T-cell (primary cell): ENCODE measurements at places on chromosomes 3 and 15. TPM values are rescaled to one million over a fixed set of nuclear protein-coding genes. Genes with fewer than 3 reads are reported as not detected.

The DNAH1 gene
- 72.0 TPM for total RNA-seq

The NRROS gene
- total RNA-seq: 15.6 TPM

The AMIGO3 gene
- total RNA-seq: 0.26 TPM

GRCh38 chr3:182524711-182525401 lies 268.4 kb upstream of the ATP11B start:
- H3K36me3 ChIP-seq: no peaks in the 10 kb centered on the region
- no peaks in the 10 kb centered on the region for H3K4me1 ChIP-seq
- H3K4me3 ChIP-seq: no peak overlapping the region
- peaks cover 5% of the 10 kb centered on the region for H3K27me3 ChIP-seq
- no peak overlapping the region for H3K27ac ChIP-seq
- DNase-seq: no peak

DNA sequence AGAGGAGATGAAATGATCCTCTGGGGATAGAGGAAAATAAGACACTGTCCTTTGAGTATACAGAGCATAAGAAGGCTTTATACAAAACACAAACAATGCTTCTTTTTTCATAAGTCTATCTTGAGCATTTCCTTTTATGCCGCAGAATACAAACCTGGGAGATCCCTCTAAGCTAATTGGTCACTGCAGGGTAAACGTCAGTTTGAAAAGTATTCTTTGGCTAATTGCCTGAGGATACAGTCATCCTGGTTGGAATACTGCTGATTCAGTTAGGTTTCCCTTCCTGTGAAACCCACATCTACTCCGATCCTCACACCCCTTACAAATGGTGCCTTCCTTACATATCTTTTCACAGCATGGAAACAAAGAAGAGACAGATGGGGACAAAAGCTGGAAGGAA lies 10.6 kb downstream of the WNT5A start:
- no peaks in the 10 kb centered on the region for H3K4me1 ChIP-seq
- peaks cover 13% of the 10 kb centered on the region for H3K27me3 ChIP-seq

- DNase-seq: no peak
- no peak overlapping the region for H3K27ac ChIP-seq
- peaks cover 25% of the 10 kb centered on the region for H3K4me1 ChIP-seq
- H3K27me3 ChIP-seq: no peaks in the 10 kb centered on the region
- no peaks in the 10 kb centered on the region for H3K36me3 ChIP-seq
These were observed 174.3 kb downstream of the APBA2 start for GRCh38 chr15:29059871-29060640.

DNA sequence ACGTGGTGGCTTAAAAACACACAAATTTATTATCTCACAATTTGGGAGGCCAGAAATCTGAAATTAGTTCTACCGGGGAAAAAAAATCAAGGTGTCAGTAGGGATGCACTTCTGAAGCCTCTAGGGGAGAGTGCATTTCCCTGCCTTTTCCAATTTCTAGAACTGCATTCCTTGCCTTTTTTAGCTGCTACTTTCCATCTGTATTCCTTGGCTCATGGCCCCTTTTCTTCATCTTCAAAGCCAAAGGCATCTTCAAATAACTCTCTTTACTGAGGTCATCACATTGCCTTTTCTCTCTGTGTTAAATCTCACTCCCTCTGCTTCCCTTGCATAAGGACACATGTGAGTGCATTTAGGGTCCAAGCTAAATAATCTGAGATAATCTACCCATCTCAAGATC lies 69.5 kb upstream of the NEO1 start:
- H3K4me3 ChIP-seq: no peak overlapping the region
- H3K36me3 ChIP-seq: no peaks in the 10 kb centered on the region

- no peaks in the 10 kb centered on the region for H3K4me1 ChIP-seq
- peaks cover 3% of the 10 kb centered on the region for H3K27me3 ChIP-seq
- H3K27ac ChIP-seq: no peak overlapping the region
- no peaks in the 10 kb centered on the region for H3K36me3 ChIP-seq
- DNase-seq: no peak
These were observed 22.2 kb downstream of the SV2B start for GRCh38 chr15:91122296-91122695.

DNA sequence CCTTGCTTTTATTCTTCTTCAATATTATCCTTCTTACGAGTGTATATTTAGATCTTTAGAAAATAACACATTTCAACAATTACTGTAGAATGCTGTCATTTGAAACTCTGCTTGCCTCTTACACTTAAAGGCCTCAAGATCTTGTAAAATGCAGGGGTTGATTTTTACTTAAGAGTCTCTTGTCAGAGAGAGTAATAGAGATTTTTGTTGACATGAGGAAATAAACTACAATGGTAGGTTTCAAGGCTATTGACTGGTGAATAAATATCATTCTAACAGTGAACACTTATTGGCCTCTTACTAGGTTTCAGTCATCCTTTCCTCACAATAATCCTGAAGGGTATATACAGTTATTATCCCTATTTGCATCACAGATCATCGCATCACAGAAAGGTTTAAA lies 344.6 kb downstream of the GBE1 start:
- no peaks in the 10 kb centered on the region for H3K4me1 ChIP-seq
- no peak overlapping the region for H3K4me3 ChIP-seq
- H3K27me3 ChIP-seq: no peaks in the 10 kb centered on the region
- DNase-seq: no peak

- H3K4me1 ChIP-seq: no peaks in the 10 kb centered on the region
- H3K36me3 ChIP-seq: no peaks in the 10 kb centered on the region
- H3K4me3 ChIP-seq: no peak overlapping the region
- no peak for DNase-seq
- H3K27ac ChIP-seq: no peak overlapping the region
These were observed 44.5 kb downstream of the NANOGP8 start for GRCh38 chr15:35040339-35041255.
